ENCODE measurements at places on chromosomes 16 and 17.

DNA sequence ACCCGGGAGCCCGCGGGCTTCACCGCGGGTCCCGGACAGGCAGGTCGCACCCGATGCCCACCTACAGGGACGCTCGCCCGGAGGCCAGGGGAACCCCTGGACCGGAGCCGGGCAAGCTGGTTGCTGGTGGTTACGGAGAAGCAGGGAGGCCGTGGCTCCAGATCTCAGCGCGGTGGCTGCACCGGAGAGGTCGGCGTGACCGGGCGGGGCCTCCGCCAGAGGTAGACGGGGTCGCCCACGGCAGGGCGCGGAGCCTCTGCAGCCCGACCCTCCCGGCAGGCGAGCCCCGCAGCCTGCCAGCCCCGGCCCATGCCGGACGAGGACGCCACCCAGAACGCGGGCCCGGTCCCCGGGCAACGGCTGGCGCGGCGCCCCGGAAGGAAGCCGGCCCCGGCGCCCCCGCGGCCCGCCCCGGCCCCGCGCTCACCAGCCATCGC is 341 bp downstream of the PCYT2 start:
- DNase-seq, result peak; percentile 9

GRCh38 chr17:45261577-45262515 is at the start of gene SPATA32:
TSS of gene SPATA32 (minus strand) at chr17:45262094. CDS start at chr17:45262016, 78 bp downstream.
- DNase-seq, result peak; percentile 62

DNA sequence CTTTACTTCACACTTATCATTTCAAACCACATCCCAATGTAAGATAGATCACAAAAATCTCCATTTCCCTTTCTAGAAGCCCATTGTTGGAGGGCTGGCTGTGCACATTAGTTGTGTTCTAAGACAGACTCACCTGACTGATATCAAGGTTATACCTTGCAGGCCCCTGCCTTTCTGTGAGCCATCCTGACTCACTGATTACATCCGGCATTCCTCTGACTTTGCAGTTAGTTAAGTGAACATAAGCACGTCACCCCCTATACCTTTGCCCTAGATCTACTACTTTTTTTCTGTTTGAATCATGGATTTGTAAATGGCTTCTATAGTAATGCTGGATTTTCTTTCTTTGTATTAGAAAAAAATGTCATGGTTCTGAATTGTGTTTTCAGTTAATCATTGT is 78.3 kb downstream of the TANGO6 start:
- no peak for DNase-seq

DNA sequence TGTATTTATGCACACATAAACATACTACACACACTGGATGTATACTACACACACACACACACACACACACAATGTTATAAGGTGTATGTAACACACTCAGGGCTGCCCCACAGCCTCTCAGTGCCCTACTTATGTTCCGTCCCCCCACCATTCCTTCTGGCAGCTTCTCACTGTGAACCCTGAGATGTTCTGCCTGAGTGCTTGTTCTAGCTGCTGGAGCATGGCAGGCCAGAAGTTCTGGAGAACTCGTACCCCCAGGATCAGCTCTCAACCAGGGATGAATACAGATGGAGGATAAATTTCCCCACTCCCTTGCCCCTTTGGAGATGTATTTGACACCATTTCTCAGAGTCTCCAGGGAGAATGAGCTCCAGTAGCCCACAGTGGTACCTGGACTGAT is 76.4 kb downstream of the CDH13 start:
- no peak for DNase-seq

DNA sequence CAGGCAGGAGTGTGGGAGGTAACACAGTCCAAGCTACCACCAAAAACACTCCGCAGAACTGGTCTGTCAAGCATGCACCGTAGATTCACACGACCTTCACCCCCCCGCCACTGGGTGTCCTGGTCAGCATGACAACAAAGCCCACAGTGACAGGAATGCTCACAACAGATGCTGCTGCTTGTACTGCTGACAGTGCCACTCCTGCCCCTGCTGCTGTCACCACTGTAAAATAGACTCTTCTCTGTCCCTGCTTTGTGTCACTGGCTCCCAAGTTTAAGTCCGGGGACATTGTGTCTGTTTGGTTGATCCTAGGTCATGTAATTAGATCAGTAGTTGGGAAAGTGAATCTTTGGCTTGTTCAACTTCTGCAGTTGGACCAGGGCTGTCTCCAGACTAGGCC is 7.0 kb upstream of the ODF4 start:
- no peak for DNase-seq

- DNase-seq, result no peak
Observed at GRCh38 chr17:13004336-13004735, 13.5 kb downstream of the ELAC2 start.

GRCh38 chr17:82127704-82128103 is 29.7 kb upstream of the FASN start:
- no peak for DNase-seq

DNA sequence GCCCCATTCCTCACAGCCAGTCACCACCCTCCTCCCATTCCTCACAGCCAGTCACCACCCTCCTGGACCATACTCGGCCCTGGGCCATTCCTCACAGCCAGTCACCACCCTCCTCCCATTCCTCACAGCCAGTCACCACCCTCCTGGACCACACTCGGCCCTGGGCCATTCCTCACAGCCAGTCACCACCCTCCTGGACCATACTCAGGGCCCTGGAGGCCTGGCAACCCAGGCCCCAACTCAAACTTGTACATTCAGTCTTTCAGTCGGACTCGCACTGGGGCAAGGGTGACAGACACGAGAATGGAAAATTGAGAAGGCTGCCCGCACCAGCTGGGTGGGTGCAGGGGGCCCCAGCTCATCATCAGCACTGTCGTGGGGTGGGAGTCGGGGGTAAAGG is 30.4 kb upstream of the FOXK2 start:
- DNase-seq, result no peak

GRCh38 chr17:7308625-7309433 is 1.4 kb downstream of the EIF5A start:
- peak; percentile 91 for DNase-seq

- DNase-seq, result no peak
Observed at GRCh38 chr16:23941963-23942564, 106.3 kb downstream of the PRKCB start.

- no peak for DNase-seq
Observed at GRCh38 chr17:3678821-3679530, 10.4 kb downstream of the EMC6 start.

DNA sequence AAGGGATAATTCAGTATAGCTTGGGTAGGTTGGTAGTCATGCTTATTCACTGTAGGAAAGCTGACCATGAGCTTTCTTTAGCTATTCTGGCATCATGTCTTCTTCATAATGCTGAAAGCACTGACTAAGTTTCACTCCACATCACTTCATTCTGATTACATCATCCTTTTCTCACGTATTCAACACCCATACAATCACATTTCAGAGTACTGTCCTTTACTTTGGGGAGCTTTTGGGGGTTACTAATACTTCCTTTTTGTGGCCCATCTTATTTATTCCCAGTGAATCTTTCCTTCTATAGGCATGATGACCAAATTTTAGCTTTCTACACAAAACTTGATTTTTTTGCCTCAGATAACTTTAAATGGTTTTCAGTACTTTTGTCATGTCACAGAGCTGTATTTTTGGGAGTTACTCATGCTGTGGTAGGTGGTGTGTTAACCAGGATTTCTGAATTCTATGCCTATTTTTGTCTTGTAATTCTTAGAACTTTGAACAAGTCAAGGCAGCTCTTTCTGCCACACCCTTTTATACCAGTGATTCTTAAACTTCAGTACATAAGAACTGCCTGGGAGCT is 23.5 kb downstream of the TADA2A start:
- DNase-seq, result no peak

DNA sequence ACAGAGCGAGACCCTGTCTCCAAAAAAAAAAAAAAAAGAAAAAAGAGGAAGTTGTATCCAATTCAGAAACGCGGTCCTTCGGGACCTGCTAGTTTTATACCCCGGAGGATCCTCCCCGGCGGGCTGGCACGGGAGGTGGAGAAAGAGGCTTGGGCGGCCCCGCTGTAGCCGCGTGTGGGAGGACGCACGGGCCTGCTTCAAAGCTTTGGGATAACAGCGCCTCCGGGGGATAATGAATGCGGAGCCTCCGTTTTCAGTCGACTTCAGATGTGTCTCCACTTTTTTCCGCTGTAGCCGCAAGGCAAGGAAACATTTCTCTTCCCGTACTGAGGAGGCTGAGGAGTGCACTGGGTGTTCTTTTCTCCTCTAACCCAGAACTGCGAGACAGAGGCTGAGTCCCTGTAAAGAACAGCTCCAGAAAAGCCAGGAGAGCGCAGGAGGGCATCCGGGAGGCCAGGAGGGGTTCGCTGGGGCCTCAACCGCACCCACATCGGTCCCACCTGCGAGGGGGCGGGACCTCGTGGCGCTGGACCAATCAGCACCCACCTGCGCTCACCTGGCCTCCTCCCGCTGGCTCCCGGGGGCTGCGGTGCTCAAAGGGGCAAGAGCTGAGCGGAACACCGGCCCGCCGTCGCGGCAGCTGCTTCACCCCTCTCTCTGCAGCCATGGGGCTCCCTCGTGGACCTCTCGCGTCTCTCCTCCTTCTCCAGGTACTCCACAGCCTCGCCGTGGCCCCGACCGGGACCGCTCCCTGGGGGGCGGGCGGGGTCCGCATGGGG is at the start of gene CDH3:
Gene CDH3, plus strand, starts transcription at position 596 of the 779 bp plus-strand sequence. Its CDS starts 70 bp downstream, at position 666.
- peak; percentile 8 for DNase-seq

DNA sequence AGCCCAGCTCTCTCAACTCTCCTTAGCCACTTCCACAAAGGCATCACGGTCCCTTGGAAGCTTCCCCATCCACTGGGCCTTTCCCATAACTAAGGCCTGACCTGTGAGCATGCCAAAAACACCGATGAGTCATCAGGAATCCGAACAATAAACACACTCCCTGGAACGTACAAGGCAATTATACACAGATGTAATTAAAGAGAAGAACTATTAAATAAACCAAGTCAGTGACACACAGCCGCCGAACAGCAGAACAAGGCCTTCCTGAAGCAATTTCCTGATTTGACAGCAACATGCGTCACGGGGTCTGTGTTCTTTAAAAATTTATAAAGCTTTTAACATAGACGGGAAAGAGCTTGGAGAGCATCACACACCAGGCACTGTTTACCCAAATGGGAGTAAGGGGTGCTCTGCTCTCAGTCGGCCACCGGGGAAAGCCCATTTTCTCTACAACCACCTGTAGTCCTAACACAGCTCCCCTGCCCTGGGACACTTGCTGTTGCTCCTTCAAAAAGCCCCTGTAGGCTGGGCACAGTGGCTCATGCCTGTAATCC is 29.4 kb downstream of the COG7 start:
- DNase-seq, result no peak

GRCh38 chr17:44331249-44331760 is 6.7 kb upstream of the SLC25A39 start:
- DNase-seq, result peak; percentile 57

DNA sequence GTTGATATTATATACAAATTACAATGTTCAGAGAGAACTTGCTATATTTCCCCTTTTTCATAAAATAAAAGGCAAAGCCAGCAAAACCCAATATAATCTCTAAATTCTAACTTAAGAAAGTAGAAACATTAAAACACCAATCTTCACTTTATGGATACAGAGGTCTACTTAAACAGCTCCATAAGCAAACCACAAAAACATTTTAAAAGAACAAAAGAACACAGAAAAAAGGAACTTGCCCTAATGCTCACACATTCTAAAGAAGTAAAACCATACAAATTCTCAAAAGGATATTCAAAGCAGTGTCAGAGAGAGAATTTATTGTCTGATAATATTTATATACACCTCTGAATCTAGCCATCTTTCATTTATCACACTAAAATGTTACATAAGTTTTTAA is 606 bp downstream of the ABCA10 start:
- no peak for DNase-seq

- DNase-seq, result no peak
Observed at GRCh38 chr17:9658593-9659211, 13.4 kb downstream of the USP43 start.

- no peak for DNase-seq
Observed at GRCh38 chr17:34434052-34434451, 71.0 kb upstream of the CCL1 start.

GRCh38 chr17:47857551-47858455 is 6.8 kb upstream of the SP6 start:
- DNase-seq, result no peak

DNA sequence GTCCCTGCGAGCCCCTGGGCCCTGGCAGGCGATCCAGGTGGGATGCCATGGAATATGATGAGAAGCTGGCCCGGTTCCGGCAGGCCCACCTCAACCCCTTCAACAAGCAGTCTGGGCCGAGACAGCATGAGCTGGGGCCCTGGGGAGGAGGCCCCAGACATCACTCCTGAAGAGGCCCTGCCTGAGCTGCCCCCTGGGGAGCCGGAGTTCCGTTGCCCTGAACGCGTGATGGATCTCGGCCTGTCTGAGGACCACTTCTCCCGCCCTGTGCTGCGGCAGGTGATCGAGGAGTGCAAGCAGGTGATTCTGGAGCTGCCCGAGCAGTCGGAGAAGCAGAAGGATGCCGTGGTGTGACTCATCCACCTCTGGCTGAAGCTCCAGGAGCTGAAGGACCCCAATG is 33.1 kb downstream of the CDRT15L2 start:
- no peak for DNase-seq

DNA sequence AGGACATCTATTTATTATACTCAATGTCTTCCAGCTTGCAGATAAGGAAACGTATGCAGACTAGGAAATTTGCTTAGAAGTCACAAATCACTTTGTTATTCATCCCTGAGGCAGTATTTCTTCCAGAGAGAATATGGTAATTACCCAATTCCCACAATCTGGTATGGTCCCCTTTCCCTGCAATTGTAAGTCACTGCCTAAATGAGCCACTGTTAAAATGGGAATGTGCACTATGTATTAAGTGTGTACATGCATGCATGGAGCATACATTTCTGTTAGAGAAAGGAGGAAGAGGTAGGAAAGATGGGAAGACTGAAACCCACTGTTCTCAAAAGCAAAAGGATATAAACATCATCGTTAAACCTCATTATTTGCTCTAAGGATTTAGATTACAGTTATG is 10.0 kb downstream of the NUFIP2 start:
- no peak for DNase-seq

- DNase-seq, result no peak
Observed at GRCh38 chr16:59180083-59180476, 446.0 kb upstream of the GOT2 start.

DNA sequence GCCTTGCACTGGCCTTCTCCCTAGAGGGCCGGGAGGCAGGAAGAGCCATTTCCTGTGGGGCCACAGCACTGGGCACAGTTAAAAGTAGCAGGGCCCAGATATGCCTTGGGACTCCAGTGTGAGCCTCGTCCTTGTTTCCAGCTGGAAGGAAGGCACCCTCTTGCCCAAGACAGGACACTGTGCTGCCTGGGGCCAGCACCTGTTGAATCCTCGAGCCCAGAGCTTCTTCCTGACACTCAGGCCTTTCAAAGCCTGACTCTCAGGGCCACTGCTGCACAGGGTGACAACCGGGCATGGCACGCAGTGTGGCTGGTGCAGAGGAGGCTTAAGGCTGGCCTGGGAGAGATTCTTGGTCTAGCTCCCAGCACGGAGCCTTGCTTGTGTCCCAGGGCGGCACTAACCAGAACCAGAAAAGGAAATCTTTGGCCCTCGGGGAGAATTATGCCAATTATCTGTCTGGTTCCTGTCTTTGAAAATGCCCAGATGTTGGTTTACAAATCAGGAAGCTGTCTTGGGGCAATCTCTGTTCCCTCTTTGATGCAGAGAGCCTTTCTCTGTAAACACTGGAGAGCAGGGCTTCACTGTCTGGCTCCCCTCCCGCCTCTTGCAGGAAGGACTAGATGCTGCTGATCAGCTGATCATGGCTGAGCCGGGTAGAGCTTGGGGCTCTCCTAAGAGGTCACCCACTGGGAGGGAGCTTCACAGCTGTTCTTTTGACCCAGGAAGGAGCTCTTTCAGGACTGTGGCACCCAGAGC is 11.1 kb downstream of the LDHD start:
- no peak for DNase-seq
